ENCODE measurements at places on chromosomes 2 and 18. TPM values are rescaled to one million over a fixed set of nuclear protein-coding genes. Genes with fewer than 3 reads are reported as not detected.

Gene COL3A1
- 734 TPM for total RNA-seq

Gene SP140
- total RNA-seq: 0.95 TPM

Gene MALL
- 25.3 TPM for total RNA-seq

Gene LRRTM4
- not detected for total RNA-seq

Gene CETN1
- not detected for total RNA-seq

Gene NYAP2
- not detected for total RNA-seq

Gene SERPINB12
- total RNA-seq: not detected

Gene EVX2
- not detected for total RNA-seq

Gene ARHGAP25
- total RNA-seq: 14.5 TPM

Gene CCDC88A
- 74.5 TPM for total RNA-seq

All from thoracic aorta (tissue), 2 donors.